Stimulated activated CD4-positive, alpha-beta T cell treated with anti-CD3 and anti-CD28 coated beads, TNF-alpha, amount 100 ng/mL, for 1 hour (primary cell): ENCODE measurements at places on chromosomes 5 and 9.

DNA sequence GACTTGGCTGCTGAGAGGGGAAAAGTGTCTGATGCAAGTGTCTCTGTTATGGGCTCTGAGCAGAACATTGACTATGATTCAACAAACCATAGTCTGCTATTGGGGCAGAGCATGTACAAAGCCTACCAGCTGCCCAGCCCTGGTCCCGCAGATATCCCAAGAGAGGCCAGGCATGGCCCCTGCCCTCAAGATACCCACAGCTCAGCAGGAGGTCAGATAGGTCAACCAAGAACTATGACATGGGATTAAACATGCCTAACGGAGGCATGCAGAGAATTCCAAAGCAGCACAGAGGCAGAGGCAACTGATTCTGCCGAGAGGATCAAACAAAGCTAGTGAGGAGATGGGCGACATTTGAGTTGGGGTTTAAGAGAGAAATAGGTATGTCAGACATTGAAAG lies 39.9 kb upstream of the CPLX2 start:
- no peak for DNase-seq

- no peak for DNase-seq
Measured at GRCh38 chr9:107174441-107174840, 108.6 kb upstream of the RAD23B start.

DNA sequence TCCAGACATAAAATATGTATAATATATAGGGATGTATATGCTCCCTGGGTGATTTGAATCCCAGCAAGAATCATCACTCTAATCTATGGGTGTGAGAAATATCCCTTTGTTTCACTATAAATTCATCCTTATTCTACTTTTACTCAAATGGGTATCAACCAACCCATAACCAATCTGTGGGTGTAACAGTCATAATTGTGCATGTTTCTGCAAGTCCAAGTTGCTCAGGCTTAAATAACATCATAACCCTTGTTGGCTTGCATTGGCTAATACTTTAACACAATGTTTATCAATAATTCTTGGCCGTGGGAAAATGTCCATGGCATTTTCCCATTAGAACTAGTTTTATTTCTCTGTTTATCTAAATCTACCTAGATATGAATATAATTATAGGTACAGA lies 530.5 kb upstream of the TLE4 start:
- DNase-seq: no peak

DNA sequence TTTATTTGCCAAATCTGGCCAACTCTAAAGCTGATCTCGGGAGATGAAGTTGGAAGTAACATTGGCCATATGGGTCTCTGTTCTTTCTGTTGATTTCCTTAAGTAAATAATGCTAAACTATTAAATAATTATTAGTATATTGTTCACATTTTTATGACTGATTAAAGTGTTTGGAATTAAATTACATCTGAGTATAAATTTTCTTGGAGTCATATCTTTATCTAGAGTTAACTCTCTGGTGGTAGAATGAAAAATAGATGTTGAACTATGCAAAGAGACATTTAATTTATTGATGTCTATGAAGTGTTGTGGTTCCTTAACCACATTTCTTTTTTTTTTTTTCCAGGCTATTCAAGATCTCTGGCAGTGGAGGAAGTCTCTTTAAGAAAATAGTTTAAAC lies 9.3 kb upstream of the FGF18 start:
- no peak for DNase-seq

DNA sequence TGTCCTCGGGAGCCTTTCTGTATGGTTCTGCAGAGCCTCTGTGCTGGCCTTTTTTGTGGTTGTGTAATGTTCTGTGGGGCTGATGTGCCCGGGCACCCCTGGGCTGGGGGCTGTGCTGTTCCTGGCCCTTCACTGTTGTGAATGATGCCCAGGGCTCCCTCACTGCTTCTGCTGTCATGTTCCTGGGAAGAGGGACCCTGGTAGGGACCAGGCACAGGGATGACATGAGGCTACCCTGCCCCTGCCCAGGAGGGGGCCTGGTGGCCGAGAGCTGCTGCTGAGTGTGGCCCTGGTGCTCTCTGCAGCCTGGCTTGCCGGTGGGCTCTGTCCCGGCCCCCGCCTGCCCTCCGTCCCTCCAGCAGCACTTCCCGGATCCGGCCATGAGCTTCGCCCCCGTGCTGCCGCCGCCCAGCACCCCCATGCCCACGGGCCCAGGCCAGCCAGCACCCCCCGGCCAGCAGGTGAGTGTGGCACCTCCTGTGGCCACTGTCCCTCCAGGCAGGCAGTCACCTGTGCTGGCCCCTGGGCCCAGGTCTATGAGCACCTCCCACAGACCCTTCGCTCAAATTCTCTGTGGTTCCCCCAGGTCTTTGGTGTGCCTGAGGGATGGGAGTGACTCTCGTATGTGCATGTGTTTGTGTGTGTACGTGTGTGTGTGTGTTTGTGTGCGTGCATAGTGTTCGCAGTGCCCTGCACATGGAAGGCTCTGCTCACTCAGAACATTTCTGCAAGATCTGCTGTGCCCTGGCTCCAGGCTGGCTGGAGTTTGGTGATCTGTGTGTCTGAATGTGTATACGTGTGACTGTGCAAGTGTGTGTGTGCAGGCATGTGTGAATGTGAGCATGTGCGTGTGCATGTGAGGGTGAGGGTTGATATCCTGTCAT lies 72.3 kb downstream of the WNK2 start:
- DNase-seq: no peak

DNA sequence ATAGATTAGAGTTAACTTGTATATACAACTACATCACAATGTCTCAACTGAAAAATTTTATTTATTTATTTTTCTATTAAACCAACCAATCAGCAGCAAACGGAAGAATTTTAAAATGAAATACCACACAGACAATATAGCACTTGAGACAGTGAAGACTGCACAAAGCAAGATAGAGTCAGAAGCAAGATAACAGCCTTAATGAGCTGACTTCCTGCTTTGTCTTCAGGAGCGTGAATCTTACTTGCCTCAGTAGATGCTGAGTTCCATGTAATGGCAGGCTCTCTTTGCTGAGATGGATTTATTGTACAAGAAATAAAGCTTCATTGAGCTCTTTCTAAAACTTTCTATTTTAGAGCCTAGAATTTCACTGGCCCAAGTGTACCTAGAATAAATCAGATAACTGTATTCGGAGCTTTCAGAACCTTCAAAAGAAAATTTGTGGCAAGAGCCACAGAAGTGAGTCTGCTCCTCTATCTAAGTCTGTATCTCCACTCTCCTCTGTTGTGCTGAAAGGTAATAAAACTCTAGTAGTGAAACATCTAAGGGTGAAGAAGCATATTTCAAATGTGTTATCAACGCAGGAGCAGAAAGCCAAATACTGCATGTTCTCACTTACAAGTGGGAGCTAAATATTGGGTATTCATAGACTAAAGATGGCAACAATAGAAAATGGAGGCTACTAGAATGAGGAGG lies 83.3 kb upstream of the ANKRD55 start:
- no peak for DNase-seq

DNA sequence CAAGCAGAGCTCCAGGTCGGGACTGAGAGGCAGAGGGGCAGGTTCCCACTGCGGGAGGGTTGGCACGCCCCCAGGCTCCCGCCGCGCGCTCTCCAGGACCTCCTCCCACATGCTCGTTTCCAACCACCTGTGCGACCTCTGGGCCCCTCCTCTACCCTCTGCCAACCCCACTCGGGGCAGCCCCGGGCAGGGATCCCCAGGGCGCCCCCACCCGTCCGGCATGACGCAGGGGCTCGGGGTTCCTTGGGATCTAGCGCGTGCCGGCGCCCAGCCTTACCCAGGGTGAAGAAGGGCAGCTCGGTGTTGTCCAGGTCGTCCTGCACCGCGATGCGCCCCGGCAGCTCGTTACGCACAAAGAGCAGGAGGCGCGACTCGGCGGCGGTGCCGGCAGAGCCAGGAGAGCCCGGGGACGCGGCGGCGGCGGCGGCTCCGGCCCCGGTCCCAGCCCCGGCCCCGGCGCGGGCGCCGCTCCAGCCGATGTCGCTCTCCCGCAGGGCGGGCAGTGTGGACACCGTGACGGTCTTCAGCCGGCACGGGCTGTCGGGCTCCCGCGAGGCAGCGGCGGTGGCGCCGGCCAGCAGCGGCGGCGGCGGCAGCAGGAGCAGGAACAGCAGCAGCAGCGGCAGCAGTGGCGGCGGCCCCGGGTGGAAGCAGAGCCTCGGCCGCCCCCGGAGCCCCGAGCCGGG lies 494 bp downstream of the ASTN2 start:
- no peak for DNase-seq
